Activated naive CD4-positive, alpha-beta T cell treated with anti-CD3 and anti-CD28 coated beads for 36 hours (primary cell): ENCODE measurements at places on chromosomes 7 and 10.
A peak's percentile ranks its signal among the peaks of the same experiment; 100 is the strongest.

DNA sequence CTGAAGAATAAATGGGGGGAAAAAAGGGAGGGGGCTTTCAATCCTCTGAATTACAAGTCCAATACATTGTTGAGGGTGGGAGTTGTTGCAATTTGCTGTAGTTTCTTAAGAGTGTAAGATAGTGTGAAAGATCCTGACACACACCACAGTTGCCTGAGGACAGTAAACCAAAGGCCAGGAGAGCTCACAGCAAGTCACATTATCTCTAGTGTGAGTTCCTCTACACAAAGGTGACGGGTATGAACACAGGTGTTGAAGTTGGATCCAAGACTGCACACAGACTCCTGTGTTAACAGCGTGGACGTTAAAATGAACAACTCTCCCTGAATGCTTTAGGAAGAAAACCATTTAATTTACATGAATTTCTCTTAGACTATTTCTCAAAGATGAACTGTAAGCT lies 12.0 kb downstream of the LARP4B start:
- no peak for DNase-seq

GRCh38 chr7:97088364-97088763 lies 29.1 kb upstream of the SDHAF3 start:
- no peak for DNase-seq

GRCh38 chr7:28217143-28217542 lies 36.5 kb upstream of the JAZF1 start:
- DNase-seq = no peak

GRCh38 chr10:119541459-119542356 lies 811 bp downstream of the RGS10 start:
- DNase-seq = peak; percentile 75
